ENCODE measurements at places on chromosomes 7 and 10. TPM values are rescaled to one million over a fixed set of nuclear protein-coding genes. Genes with fewer than 3 reads are reported as not detected.

The THSD7A gene
- 2.5 TPM for total RNA-seq

The GFRA1 gene
- total RNA-seq = 14.2 TPM

The PLEKHS1 gene
- not detected for total RNA-seq

The CLCN1 gene
- total RNA-seq = 0.08 TPM

- no peak for DNase-seq
Observed at GRCh38 chr7:80827239-80827633, 91.6 kb downstream of the SEMA3C start.

- DNase-seq = no peak
Observed at GRCh38 chr7:117248829-117249228, 74.0 kb downstream of the WNT2 start.

- DNase-seq = no peak
Observed at GRCh38 chr10:108913300-108913699, 1010.0 kb downstream of the XPNPEP1 start.

GRCh38 chr10:71555724-71556119 lies 159.0 kb downstream of the CDH23 start:
- DNase-seq = no peak

DNA sequence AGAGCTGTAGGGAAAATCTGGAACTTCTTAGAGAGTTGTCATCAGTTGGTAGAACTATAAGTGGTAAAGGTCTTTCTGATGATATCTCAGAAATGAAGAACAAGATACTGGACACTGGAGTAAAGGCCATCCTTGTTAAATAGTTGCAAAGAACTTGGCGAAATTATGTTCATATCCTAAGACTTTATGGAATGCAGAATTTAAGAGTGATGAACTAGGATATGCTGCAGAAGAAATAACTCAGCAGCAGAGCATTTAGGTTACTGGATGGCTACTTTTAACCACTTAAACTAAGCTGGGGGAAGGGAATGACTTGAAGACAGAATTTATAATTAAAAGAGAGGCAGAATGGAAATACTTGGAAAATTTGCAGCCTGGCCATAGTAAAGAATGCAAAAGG lies 23.7 kb downstream of the PTEN start:
- DNase-seq = no peak

DNA sequence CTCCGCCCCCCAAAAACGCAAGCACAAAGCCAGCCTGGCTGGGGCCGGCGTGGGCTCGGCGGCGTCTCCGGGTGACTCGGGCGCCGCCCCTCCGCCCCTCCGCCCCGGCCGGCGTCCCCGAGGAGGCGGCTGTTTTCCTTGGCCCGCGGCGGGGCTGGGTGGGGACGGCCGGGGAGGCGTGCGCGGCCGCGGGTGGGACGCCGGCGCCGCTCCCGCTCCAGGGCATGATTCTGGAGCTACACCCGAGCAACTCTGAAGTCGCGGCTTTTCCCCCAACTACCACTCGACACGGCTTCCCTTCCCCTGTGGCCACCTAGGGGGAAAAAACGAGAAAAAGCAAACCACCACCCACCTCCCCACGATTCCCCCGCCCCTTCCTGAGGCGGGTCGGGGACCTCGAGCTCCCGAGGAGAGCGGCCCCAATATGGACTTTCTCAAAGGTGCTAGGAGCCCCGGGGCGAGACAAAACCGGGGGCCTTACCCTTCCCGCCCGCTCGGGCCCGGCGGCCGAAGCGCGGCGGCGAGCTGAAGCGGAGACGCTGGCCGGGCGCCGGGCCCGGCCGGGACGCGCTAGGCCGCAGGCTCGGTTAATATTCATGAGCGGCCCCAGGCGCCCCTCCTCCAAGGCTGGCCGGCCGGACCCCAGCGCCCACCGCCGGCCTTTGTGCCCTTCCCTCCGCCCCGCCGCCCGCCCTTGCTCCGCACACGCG lies 856 bp downstream of the ARHGAP21 start:
- peak; percentile 66 for DNase-seq

GRCh38 chr7:149104749-149105148 lies 14.2 kb upstream of the ZNF786 start:
- DNase-seq = no peak

DNA sequence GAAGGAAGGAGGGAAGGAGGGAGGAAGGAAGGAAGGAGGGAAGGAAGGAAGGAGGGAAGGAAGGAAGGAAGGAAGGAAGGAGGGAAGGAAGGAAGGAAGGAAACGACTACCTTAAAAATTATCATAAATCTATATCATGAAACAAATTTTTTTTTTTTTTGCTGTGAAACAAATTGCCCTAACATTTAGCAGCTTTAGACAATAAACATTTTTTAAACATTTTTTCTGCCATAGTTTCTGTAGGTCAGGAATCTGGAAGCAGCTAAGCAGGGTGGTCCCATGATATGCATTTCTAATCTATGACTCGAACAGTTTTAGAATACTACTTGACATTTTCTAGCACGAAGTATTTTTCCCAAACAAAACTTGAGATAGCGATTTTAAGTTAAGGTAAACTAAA lies 42.9 kb upstream of the TSPAN13 start:
- no peak for DNase-seq

DNA sequence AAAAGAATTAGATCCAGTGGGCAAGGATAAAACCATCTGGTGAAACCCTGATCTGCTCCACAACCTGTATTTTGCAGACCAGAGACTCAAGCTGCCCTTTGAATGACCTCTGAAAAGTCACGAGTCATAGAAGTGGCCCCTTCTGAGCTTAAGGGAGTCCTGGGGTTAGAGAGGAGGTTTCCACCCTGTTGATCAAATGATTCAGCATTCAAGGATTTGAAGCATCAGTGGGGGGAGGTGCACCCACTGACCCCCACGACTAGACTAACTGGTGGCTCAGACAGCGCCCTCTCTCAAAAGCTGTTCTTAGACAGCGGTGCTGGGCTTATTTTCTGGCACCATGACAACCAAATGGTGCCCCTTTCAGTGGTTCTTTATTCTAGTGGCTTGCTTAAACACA lies 44.3 kb downstream of the PLCE1 start:
- no peak for DNase-seq

All from liver (tissue), 10 donors.